ENCODE measurements at places on chromosomes 11 and 22. TPM values are rescaled to one million over a fixed set of nuclear protein-coding genes. Genes with fewer than 3 reads are reported as not detected.

GRCh38 chr11:118227865-118228785, 3.3 kb upstream of the JAML start:
- DNase-seq = no peak
- no peak overlapping the region for H3K27ac ChIP-seq
- no peaks in the 10 kb centered on the region for H3K36me3 ChIP-seq
- H3K27me3 ChIP-seq = peaks cover 49% of the 10 kb centered on the region
- H3K4me1 ChIP-seq = no peaks in the 10 kb centered on the region

DNA sequence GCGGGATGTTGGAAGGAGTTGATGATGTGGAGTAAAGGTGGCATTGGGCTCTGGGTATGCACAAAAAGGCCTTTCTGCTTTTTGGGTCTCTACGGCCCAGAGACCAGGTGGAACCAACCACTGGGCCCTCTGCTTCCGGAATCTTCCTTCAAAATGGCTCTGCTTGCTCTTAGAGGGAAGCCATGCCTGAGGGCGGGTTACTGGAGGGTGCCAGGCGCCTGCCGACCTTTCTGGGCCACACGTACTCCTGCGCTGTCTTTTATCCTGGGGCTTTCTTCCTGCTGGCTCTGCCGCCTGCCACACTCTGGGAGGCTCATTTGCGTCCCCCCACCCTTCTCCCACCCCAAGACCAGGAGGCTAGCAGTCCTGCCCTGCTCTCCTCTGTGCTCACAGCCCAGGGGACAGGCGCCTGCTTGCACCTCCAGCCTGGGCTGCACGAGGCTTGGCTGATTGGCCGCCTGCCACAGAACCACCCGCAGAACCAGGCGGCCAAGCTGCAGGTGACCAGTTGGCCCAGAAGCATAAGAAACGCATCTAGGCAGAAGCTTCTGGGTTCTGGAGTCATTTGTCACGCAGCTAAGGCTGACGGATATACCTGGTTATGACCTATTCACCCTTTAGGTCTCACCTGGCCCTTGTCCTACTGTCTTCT, 536.9 kb downstream of the TBC1D22A start:
- no peaks in the 10 kb centered on the region for H3K27me3 ChIP-seq
- H3K36me3 ChIP-seq = peaks cover 4% of the 10 kb centered on the region
- no peak for DNase-seq
- H3K4me1 ChIP-seq = no peaks in the 10 kb centered on the region
- no peak overlapping the region for H3K27ac ChIP-seq

- DNase-seq = no peak
- no peaks in the 10 kb centered on the region for H3K27me3 ChIP-seq
- H3K27ac ChIP-seq = no peak overlapping the region
- H3K4me3 ChIP-seq = no peak overlapping the region
- H3K4me1 ChIP-seq = peaks cover 11% of the 10 kb centered on the region
Measured at GRCh38 chr22:37701141-37701786, 4.4 kb downstream of the TRIOBP start.

DNA sequence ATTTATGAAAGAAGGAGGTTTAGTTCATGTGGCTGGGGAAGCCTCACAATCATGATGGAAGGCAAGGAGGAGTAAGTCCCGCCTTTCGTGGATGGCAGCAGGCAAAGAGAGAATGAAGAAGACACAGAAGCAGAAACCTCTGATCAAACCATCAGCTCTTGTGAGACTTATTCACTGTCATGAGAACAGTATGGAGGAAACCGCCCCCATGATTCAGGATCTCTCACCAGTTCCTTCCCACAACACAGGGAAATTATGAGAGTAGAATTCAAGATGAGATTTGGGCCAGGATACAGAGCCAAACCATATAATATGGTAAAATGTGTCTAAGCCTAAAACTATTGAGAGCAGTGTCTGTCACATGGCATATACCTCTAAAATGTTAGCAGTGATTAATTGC, 503.8 kb upstream of the CCDC179 start:
- no peak overlapping the region for H3K27ac ChIP-seq
- H3K36me3 ChIP-seq = no peaks in the 10 kb centered on the region
- H3K4me3 ChIP-seq = no peak overlapping the region
- no peak for DNase-seq
- no peaks in the 10 kb centered on the region for H3K4me1 ChIP-seq

The E2F8 gene
- total RNA-seq = 11.5 TPM
